Inflammatory macrophage treated with lipopolysaccharide for 1 hour (primary cell): ENCODE measurements at places on chromosomes 6 and 20.

GRCh38 chr6:148487461-148487860 lies 144.8 kb downstream of the SASH1 start:
- no peak for DNase-seq

DNA sequence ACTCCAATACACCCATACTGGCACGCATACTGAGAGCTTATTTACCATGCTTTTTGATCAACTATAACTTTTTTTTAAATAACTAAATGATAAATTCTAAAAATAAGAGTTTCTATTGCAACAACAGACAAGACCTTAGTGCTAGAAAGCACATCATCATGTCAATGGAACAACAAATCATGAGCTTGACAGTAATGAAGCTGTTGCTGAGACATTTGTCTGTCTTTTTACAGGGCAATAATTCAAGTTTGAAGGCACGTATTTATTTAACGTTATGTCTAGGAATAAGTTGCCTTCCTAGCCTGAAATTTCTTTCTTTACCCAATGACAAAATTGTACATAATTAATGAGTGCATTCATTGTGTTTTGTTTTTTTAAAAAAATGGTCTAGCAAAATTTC lies 299.2 kb downstream of the EYA4 start:
- no peak for DNase-seq

- DNase-seq: no peak
Measured at GRCh38 chr20:34527016-34527415, 10.8 kb downstream of the DYNLRB1 start.

DNA sequence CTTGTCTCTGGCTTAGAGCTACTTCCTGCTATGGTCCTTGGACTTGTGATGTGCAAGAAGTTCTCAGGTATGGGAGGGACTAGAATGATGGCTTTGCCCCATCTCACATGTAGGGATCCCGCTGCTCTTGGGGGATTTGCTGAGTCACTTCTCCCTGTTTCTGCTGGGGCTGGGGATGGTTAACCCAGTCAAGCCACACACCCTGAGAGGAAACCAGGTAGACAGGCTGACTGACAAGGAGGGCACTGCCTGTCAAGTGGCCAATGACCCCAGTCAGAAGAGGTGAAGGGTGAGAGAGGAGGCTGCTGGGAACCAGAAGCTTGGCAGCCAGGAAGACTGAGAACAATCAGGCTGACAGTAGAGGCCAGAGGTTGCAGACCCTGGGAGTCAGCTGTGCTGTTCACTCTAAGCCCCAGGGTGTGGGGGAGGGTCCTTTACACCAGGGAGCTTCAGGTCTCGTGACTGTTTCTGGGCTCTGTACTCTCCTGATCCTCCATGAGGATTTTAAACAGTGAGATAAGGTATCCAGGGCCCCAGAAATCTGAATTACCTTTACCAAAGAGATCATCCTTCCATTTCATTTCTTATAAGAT lies 34.6 kb downstream of the HLA-F start:
- DNase-seq: no peak

DNA sequence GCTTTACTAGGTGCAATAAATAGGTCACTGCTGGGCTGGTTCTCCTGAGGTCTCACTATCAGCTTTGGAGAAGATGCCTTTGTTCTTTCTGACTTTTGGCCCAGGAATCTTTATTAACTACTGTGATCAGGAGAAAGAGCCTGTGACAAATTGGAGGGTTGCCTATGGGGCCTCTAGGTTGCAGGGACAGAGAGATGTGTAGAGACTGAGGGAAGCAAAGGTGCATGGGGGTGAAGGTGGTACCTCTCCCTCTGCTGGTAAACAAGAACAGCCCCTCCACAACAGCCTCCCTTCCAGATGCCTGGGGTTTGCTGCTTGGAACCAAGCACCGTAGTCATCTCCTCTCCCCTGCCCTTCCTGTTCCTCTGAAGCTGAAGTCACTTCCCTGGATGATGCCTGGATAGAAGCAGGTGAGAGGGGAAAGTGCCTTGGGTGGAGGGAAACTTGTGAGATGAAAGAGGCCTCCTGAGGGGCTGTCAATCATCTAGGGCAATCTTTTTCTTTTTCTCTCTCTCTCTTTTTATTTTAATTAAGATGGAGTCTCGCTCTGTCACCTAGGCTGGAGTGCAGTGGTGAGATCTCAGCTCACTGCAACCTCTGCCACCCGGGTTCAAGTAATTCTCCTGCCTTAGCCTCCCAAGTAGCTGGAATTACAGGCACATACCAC lies 57.4 kb upstream of the DUSP22 start:
- no peak for DNase-seq

- no peak for DNase-seq
Measured at GRCh38 chr6:90198758-90199425, 97.8 kb downstream of the BACH2 start.

GRCh38 chr6:157008568-157008967 lies 231.4 kb downstream of the ARID1B start:
- DNase-seq: no peak

GRCh38 chr6:37922563-37922962 lies 103.0 kb downstream of the ZFAND3 start:
- no peak for DNase-seq

- DNase-seq: no peak
Measured at GRCh38 chr20:24914388-24915241, 34.5 kb upstream of the CST7 start.

GRCh38 chr6:1253816-1254215 lies 58.1 kb upstream of the FOXQ1 start:
- DNase-seq: no peak

GRCh38 chr20:754904-755303 lies 13.4 kb downstream of the SLC52A3 start:
- no peak for DNase-seq

DNA sequence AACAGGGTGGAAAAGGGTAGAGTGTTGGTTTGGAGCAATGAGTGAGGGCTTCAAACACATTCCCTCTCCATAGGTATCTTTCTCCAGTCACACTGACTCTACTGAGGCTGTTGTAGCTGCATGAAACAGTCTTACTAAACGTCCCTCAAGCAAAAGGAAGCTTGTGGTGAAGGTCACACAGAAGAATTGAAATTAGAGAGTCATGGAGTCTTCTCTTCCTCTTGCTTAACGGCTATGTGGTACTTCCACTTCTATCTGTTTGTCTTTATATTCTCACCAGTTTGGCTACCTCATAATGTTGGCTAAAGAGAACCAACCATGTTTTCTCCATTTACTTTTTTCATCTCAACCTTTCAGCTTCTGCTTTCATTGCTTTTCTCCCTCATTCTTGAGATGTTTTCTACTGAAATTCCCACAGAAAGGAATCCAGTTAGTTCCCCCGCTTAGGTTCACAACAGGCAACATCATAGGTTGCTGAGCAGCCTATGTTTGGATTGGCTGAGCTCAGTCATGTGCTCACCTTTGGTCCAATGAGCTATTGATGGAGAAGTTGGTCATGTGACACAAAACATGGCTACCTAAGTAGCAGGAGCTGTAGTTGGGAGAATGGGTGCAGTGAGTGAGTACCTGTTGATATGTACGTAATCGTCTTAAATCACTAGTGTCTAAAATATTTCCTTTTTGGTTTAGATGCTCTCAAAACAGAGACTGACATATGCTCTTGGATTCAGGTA lies 99.8 kb downstream of the SNAP25 start:
- peak; percentile 6 for DNase-seq

DNA sequence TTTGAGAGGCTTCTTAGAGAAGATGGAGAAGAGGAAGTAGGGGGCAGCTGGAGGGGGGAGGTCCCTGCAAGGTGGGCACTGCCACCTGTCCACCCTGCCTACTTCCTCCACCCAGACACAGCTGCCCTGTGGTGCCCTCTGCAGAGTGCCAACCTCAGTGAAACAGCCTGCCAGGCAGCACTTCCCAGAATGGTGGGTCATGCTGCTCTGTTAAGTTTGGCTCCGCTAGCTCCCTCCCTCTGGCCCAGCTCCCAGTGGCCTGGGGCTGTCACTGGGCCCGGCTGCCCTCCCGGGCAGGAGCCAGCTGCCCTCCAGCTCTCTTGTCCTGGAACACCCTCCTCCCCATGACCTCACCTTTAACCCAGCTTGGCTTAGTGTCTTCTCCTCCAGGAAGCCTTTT lies 5.1 kb upstream of the EPB41L1 start:
- no peak for DNase-seq

DNA sequence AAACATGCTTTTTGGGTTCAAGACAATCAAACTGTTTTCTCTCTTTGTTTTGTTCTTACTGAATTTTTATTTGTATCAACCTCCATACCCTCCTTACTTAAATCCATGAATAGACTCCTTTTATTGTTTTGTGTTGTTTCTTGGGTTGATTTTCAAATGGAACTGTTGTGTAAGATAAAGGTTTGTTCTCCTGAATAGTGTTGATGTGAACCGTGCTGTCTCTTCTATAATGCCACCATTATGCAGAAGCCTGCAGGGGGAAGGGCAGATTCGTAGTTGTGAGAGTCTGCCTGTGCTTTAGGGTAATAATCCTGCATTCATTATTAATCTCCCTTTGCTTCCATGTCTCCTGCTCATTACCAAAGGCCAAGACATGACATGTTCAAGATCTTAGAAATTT lies 105.9 kb downstream of the CDKAL1 start:
- no peak for DNase-seq

GRCh38 chr6:24581084-24581669 lies 64.8 kb downstream of the KIAA0319 start:
- peak; percentile 28 for DNase-seq

DNA sequence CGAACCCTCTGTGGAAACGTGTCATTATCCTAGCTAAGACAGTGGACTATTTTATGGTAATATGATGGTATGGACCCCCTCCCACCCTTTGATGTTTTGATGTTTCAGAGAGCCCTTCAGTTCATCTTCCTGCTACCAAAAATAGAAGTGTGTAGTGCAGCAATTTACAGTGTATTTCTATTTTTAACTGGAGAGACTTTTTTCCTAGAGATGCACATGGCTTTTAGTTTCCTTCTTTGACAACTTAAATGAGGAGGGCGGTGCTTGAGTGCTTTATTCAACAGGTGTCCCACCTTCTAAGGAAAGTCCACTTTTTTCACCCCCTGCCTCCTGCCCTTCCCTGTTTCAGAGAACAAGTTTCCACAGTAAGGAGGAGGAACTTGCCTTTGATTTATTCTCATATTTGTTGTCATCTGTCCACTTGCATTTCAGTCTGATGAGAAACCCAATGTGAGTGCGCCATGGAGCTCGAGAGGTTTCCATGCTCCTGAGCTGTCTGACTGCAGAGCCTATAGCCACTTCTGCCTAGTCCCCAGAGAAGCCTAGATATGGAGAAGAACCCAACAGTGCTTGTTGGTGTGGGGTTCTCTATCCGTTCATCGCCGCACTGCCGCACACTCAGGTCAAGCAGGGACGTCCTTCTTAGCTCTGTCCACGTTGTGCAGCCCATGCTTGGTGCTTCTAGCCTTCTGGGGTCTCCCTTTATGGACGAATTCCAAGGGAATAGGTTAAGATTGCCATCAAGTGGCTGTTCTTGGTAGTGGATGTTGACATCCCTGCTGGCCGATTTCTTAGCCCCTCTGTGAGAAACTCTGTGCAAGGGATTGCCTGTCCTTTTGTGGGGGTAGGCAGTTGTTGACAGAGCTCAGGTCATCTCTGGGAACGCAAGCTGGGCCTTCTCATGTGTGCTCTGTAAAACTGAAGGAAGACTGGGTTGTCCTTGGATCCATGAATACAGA lies 144.2 kb downstream of the JARID2 start:
- DNase-seq: peak; percentile 46

DNA sequence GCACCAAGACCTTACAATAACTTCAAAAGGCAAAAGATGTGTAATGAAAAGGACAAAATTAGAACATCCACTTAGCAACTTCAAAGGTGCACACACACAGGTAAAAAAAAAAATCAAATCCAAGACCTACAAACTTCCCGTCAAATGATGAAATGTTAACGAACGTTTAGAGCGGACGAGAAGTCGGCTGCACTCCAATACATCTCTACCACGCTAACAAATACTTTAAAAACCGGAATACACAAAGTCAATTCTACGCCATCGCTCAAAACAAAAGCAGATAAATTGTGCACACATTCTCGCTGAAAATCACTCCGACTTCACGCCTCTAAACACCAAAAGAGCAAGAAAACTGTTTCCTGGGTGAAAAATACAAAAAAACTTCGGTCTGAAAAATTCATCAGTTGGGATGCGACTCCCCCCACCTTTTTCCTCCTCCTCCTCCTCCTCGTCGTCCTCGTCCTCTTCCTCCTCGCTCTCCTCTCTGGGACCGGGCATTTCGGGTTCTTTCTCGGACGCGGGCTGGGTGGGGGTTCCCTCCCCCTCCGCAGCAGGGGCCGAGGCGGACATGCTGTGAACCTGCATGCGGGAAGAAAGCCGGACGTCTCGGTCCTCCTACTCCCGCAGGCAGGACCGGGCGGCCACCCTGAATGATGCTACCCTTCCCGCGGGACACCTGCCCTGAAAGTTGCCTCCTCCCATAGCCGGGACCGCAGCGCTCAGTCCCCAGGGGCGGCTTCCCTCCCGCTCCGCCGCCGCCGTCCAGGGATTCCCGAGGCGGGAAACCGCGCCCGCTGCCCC lies 712 bp downstream of the DEK start:
- peak; percentile 8 for DNase-seq
